Stimulated activated CD4-positive, alpha-beta T cell treated with anti-CD3 and anti-CD28 coated beads, Interleukin-4, amount 100 ng/mL, for 4 hours (primary cell): ENCODE measurements at places on chromosomes 3 and 15.

DNA sequence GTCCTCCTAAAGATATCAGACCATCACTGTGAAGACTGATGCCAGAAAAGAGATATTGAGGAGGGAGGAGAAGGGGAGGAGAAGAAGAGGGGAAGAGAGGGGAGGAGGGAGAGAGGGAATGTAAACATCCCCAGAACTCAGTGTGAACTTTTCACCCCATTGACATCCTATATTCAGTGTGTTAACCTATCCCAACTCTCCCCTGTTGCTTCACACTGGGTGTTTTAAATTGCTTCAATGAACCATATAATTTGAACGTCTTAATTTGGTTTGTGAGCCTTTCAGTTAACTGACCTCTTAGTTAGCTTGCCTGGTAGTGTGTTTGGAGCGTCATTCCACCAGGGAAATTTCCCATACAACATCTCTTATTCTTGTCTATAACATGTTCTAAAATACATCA, 29.8 kb upstream of the PTPRG start:
- DNase-seq = no peak

DNA sequence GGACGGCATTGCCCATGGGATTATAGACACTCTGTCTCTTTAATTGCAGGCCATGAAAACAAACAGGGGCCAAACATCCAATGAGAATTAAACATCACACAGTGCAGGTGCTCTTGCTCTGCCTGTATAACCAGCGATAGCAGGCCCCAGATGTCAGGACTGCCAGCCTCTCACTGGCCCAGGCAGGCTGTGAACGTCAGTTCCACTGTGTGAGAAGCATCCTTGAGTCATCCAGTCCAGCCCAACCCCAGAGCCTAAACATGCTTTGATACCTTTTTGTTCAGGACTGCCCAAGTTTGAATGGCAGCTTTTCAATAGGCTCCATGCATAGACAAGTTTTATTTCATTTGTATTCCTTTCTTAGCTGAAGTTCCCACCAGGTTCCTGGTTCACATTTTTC, 189.8 kb downstream of the SLCO3A1 start:
- DNase-seq = no peak

GRCh38 chr15:68541743-68542142, 37.0 kb upstream of the CORO2B start:
- DNase-seq = no peak

DNA sequence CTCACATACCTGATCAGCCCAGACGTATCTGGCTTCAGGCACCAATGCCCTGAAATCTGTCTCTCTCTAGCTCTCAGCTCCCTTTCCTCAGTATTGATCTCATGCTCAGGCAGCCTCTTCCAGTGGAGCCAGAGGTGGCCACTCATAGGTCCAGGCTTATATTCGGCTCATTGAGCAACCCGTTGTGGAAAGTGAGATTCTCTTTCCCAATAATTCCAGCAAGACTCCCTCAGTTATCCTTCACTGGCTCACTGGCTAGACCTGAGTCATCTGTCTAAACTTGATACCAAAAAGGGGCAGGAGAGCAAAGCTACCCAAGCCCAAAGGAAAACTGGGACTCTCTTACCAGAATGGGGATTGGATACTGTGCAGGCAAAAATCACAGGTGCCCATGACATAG, 33.4 kb upstream of the FRMD4B start:
- no peak for DNase-seq

DNA sequence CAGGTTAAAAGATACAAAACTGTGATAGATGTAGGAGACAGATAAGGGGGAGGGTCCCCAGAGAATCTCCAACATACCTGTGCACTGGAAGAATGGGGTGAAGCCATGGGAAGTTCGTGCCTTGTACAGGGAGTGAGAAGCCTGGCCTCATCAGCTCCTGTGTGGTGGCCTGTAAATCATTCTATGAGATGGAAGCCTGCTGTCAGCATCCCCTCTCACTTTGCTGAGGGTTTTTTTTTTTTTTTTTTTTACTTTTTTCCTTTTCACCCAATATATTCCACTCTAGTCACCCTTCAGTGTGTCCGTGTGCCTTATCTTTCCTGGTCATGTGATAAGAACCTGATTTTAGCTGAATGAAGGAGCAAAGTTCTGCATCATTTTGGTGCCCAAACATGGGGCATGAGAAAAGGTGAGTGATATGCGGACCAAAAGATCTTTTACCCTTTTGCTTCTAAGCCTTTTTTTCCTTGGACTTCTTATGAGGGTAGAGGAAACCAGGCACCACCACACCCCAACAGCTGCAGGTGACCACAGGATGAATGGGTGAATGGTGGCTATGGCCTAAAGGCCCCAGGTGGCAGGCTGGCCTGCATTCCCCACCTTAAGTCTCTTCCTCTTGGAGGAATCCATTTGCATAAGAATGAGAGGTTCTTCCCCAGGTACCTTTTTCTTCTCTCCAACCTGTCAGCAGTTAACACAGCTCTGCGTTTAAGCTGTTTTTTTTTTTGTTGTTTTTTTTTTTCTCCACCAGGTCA, 1345.0 kb downstream of the NSUN3 start:
- no peak for DNase-seq

- no peak for DNase-seq
Measured at GRCh38 chr3:12392101-12392878, 92.0 kb upstream of the TSEN2 start.

GRCh38 chr3:194303749-194304148, 47.4 kb downstream of the CPN2 start:
- no peak for DNase-seq

DNA sequence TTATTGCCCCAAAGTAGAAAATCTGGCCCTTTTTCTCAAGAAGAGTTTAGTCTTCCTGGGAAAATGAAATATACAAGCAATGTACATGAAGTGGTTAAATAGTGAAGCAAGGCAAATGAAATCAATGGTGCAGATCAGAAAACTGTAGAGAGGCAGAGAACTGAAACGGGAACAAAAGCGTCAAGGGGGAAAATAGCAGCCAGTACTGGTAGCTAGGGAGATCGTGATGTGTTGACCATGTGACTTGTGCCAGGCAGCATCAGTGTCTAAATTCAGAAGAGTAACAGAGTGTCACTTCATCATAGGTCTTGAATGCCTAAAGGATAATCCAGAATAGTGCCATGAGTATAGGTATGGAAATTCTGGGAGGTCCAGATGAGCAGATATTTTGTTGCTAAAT, 163.1 kb downstream of the CHL1 start:
- no peak for DNase-seq

DNA sequence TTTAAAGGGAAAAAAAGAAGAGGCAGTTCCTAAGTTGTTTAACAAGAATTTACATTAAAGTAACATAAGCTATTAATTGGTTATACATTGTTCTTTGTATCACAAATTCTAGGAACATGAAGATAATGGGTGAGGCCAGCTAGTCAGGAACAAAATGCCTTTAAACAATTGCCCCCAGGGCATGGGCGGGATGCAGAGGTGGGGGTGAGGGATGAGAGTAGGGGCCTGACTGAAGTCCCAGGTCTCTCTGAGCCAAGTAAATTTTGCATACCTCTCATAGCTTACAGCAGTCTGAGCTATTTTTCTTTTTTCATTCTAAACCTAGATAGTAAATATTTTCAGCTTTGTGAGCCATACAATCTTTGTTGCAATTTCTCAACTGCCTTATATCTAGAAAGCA, 77.8 kb upstream of the RNU6-1 start:
- DNase-seq = no peak

DNA sequence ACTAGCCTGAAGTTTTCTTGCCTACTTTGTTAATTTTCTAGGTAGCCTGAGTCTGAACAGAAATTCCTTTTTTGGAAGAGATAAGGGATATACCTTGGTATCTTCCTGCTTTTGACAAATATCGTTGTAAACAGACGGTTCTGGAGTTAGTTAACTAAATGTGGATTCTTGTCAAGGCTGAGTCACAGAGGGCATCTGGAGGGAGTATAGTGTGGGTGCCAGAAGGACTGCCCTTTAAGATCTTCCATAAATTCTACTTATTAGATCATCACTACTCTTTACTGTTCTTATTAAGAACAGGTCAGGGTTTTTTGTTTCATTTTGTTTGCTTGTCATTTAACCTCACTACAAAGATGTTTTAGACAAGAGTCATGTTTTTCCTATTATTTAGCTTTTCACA, 125.3 kb upstream of the SKOR1 start:
- DNase-seq = no peak

DNA sequence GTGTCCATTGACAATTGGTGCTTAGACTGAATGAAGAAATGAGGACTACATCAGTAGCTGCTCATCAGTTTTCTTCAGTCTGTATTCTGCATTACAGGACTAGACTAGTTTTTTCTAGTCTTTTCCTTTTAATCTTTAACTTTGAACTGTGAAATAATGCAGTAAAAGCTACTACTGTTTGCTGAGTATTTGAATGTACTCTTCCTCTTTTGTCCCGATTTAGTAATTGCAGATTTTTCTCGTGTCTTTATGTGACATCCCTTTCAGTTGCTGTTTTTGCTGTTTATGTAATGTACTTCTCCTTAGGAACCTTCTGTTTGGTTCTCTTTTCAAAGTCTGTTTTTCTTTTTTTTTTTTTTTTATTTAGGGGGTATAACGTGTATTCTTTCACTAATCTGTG, 17.4 kb downstream of the MFSD1 start:
- DNase-seq = no peak

DNA sequence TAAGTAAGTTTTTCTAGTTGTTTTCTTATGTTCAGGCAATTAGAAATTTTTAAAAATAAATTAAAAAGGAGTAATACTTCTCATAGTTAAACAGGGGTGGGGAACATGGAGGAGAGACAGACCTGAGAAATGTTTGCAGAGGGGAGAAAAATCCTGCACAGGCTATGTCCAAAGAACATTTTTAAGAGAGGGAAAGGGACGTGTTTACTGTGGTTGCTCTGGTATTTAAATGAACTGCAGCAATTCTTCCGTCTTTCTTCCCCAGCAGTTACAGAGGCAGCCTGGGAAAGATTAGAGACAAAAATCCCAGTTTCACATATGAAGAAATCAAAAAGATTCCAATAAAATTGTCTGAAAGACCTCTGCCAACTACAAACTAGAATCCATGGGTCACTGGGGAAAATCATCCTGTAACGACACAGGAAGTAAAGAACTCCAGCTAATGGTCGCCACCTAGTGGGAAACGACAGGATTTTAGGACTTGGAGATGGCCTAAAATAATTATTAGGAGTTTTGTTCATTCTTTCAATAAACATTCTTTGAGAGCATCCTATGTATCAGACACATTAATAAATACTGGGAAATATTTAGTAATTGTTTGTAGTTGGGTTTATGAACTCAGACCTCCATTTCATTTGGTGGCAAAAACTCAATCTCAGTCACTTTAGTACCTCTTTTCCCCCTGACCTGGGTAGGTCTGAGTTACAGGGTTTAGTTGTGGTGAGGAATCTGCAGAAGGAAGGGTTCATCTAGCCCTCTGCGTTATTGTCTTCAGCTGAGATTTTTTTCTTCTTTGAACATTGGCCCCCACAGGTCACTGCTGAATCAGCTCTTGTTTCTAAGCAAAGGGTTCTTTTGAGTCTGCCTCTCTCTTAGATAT, 69.9 kb upstream of the GOLIM4 start:
- DNase-seq = no peak

DNA sequence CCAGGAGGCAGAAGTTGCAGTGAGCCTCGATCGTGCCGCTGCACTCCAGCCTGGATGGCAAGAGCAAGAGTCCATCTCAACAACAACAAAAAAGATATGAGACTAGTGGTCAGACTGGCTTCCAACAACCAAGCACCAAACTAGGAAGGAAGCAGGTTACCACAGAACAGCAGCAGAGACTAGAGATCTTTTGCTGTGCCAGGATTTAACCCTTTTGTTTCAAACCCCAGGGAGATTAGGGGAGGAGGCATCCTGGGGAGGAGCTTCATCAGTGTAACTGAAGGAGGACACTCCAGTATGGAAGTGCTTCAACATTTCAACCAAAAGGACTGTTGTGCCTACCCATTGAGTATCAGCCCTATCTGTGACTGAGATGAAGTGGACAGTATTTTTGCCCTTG, 240.3 kb downstream of the ZIC1 start:
- no peak for DNase-seq

DNA sequence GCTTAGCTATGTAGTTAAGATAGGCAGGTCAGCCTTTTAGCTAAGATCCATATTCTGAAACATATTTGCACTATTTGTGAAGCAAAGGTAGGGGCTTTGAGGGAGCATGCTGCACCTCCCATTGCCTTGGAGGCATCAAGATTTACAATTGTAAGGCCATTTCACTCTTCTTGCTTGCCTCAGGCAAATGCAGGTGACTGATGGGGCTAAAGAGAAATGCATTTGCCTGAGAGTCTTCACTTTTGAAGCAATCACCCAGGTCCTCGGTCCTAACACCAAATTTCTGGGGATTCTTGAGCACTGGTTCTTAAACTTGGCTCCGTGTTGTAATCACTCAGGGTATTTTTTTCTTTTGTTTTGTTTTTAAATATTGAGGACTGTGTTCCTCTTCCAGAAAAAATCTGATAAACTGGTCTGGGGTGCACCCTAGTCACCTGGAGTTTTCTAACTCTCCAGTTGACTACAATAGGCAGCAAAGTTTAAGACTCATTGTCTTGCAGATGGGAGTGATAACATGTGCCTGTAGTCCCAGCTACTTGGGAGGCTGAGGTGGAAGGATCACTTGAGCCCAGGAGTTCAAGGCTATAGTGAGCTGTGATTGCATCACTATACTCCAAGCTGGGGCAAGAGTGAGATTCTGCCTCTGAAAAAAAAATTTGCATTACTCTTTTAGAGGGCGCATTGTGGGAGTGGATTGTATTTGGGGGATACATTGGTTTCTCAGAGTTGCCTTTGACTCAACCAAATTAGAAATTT, 68.1 kb downstream of the EOMES start:
- DNase-seq = no peak

DNA sequence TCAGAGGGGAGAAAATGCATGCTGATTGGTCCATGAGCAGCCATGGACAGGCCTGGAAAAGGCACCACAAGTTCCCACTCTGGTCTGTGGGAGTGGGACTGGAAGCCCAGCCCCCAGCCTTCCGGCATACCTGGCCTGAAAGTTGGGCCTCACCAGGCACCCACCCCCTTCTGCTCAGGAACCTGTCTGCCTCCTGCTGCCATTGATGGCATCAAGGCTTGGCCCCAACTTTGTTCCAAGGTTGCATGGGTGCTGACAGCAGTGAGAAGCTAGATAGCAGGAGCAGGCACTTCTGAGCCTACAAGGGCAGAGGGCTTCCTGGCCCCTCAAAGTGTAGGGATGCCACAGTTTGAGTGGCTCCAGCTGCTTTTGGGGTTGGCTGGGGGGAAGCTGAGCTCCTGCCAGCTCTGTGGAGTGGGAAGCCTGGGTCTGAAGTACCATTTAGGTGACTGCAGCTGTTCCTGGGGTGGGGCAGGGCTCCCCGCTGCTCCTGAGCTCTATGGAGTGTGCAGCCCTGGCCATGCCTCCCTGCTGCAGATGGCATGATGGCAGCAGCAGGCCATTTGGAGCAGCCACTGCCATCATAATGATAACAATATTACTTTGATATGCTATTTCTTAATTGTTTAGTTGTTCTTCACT, 1054.1 kb upstream of the GBE1 start:
- no peak for DNase-seq
